ENCODE measurements at places on chromosomes 12 and 14.

GRCh38 chr12:101750152-101750551, 10.9 kb upstream of the SYCP3 start:
- DNase-seq: no peak

DNA sequence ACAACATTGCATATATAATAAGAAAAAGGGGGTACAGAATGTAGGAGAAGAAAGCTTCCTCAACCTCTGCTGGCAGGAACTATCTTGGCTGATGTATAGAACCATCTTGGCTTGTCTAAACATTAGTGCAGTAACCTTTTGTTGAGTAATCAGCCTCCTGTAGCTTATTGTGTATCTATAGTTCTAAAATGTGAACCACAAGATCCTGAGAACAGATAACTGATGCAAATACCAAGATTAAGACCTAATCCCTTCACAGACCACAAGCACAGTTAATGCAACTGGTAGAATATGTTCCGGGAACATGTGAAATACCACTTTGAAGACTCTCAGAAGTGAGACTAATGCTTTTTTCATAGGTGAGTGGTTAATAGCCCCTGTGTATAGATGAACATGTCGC, 50.7 kb upstream of the KCNC2 start:
- no peak for DNase-seq

GRCh38 chr12:51630986-51631385, 40.0 kb downstream of the SCN8A start:
- DNase-seq: no peak

DNA sequence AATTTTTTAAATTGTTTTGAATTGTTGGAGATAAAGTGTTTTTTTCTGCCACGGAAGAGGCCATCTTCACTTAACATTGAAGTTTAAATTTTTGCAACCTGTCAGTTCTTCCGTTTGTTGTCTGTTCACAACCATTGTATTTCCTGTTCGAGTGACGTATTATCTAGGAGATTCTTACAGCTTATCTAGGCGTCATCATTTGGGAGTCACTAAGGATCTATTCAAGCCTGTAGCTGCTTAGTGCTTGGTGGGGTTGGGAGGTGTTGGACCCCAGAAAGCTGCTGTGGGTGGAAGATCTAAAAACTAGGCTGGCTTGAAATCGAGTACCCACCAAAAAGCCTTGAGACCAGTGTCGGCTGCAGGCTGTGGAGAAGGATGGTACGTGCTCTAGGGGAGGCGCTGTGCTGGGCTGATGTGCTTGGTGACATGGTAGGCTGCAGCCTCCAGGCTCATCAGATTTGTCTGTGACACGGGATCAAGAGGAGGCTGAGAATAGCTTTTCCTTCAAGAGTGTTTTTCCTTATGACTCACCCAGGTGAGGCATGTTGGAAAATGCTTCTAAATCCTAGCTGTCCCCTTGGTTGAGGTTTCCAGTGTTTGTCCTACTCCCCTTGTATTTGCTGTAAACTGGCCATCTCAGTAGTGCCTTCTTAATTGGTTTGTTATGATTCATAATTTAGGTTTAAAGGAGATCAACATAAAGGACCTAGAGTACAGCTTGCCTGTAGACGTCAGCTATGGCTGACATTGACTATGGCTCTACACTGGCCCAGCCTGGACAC, 57.8 kb downstream of the ATG14 start:
- DNase-seq: no peak

- no peak for DNase-seq
Measured at GRCh38 chr14:69803753-69804152, 6.7 kb upstream of the SLC10A1 start.
